Ecto neural progenitor cell (in vitro differentiated cells): ENCODE measurements at places on chromosomes 7 and 10.

DNA sequence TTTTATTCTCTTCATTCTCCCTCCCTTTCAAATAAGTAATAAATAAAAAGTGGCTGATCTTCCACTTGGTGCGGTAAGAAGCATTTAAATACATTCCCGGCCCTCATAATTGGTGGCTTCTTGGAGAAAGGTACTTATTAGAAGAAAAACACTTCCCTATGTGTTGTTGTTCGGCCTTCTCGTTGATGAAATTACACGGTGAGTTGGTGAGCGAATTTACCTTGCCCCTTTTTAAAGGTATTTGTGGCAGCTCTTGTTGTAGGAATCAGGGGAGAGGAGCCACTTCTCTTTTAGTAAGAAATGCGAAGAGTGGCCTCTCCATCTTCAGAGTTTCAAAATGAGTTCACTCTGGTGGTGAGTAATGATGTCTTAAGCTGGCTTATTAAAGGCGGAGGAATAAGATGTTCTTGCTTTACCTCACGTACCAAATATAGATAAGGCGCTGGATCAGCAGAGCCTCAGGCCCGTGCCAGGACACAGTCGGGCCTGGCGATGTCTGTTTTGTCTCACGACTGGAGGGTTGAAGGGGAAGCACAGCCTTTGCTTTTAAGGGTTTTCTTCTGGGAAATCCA, 135.9 kb downstream of the CUX1 start:
- DNase-seq, result no peak

DNA sequence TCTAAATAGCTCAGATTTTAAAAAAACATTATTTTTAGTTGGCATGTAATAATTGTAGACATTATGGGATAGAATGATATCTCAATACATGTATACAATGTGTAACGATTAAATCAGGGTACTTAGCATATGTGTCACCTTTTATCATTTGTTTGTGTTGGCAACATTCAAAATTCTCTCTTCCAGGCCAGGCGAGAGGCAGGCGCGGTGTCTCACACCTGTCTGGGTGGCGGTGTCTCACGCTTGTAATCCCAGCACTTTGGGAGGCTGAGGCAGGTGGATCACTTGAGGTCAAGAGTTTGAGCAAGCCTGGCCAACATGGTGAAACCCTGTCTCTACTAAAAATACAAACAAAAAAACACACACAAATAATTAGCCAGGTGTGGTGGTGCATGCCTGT, 151.7 kb downstream of the RTKN2 start:
- no peak for DNase-seq

GRCh38 chr7:31261341-31261740, 79.2 kb downstream of the NEUROD6 start:
- DNase-seq, result no peak

DNA sequence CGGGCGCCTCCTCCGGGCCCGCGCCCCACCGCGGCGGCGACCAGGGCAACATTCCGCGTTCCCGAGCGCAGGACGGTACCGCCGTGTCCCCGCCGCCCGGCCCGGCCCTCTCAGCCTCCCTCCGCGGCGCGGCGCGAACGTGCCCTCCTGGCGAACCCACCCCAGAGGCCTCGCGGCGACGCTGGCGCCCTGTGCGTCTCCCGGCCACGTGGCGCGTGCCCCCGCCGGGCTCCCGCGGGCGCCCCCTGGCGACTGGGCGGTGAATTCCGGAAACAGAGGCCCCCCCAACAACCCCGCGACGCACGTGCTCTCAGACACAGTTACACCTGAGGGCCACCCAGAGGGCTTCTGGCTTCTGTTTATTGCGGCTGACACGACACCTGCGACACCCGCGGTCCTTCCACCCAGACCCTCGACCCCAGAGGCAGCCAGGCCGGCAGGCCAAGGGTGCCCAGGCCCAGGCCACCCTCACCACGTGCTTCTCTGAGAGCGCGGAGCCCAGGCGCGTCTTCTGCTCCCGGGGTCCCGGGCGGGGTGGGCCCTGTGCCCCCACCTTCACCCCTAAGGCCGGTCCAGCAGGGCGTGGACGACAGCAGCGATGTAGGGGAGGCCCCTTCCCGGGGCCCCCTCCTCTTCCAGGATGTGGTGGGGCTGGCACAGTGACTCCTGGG, at the start of gene SAP25:
Gene SAP25, minus strand, starts transcription at position 210 of the 671 bp plus-strand sequence. Its CDS starts 158 bp downstream, at position 52.
- peak; percentile 47 for DNase-seq

DNA sequence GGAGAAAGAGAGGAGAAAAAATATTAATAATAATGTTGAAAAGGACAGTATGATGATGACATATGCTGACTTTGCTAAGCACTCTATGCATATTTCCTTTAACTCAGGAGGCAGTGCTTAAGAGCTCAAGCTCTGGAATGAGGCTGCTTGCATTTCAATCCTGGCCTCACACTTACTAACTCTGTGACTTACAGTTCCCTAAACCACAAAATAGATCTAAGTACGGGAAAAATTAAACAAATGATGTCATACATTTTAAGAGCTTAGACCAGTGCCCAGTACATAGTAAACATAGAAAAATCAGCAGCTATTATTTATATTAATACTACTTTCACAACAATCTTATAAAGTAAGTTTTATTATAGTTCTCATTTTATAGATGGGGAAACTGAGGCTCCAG, 61.3 kb downstream of the GFRA1 start:
- no peak for DNase-seq

GRCh38 chr7:27606270-27607209, 56.1 kb downstream of the HIBADH start:
- DNase-seq, result no peak

- no peak for DNase-seq
Observed at GRCh38 chr10:14478201-14478600, 147.5 kb upstream of the FRMD4A start.

DNA sequence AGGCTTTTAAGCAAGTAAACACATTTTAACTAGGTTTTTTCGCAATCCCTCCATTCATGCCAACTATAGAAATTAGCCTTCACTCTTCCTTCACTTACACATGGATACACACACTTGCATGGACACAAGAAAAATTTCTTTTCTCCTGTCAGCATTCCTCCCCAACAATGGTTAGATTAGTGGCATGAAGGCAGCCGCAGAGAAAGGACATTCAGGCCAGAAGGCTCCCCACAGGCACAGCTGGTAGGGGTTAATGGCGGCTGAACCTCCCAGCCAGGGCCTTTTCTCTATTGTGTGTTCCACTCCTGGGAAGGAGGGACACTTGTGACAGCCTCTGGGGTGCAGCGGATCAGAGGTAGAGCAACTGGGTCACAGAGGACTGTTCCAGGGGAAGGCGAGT, 255.0 kb upstream of the SP8 start:
- peak; percentile 91 for DNase-seq

DNA sequence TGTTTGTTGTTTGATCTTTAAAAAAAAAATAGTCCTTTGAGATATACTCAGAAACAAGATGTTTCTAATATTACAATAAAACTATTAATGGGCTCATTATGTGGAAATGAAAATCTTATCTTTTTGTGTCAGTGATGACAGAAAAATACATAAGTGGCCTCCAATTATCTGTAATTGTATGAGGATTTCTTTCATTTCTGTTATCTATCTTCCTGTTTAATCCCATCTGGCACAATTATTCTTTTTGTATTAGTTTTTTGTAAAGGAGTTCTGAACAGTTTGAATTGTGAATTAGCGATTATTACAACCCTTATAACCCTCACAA, 270.8 kb downstream of the BBS9 start:
- no peak for DNase-seq

GRCh38 chr7:157080111-157080730, 58.5 kb upstream of the UBE3C start:
- no peak for DNase-seq

DNA sequence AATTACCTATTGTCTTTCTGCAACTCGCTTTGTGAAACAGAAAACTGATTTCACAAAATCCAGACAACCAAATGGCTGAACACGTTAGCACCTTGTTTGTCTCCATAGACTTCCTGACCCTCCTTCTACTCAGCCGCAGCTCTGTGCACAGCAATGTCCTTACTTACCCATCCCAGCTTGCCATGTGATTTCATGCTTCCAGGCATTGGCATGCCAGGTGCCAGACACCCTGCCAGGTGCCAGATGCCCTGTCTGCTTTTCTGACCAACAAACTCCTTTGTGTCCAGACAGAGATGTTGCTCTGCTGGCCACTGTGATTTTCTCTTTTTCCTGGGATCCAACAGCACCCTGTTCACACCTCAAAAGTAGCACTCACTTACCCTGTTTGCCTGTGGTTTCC, 16.1 kb upstream of the FAM170B start:
- DNase-seq, result no peak

- no peak for DNase-seq
Observed at GRCh38 chr10:90179696-90180407, 478.5 kb downstream of the KIF20B start.

DNA sequence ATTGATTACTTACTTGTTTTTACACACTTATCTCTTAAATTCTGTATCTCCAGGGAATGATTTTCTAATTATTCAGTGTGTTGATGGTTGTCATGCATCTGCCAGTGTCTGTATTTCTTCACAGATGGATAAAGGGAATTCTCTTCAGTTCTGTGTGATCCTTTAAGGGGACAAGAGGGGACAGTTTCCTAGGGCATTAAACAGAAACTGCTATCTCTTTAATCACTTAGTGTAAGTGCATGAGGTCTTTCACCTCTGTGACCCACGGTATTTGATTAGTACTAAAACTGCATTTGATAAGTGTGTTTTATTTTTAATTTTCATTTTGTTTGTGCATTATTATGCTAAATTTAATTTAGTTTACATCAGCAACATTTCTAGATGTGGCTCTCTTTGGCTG, 26.6 kb upstream of the SEMA3D start:
- DNase-seq, result no peak

DNA sequence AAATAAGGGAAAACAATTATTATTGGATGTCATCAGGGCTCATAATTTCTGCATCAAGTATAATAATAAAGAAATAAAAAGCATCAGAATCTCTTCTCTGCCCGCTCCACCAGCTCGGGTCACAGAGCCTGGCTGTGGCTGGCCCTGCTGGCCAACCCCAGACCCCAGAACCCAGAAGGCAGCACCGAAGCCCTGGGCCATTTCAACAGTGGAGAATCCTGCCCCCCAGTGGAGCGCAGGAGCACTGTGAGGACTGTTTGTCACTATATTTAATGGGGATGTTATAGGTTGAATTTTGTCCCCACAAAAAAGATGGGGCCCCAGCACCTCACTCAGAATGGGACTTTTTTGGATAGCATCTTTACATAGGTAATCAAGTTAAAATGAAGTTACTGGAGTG, 27.3 kb downstream of the DENND11 start:
- peak; percentile 77 for DNase-seq

DNA sequence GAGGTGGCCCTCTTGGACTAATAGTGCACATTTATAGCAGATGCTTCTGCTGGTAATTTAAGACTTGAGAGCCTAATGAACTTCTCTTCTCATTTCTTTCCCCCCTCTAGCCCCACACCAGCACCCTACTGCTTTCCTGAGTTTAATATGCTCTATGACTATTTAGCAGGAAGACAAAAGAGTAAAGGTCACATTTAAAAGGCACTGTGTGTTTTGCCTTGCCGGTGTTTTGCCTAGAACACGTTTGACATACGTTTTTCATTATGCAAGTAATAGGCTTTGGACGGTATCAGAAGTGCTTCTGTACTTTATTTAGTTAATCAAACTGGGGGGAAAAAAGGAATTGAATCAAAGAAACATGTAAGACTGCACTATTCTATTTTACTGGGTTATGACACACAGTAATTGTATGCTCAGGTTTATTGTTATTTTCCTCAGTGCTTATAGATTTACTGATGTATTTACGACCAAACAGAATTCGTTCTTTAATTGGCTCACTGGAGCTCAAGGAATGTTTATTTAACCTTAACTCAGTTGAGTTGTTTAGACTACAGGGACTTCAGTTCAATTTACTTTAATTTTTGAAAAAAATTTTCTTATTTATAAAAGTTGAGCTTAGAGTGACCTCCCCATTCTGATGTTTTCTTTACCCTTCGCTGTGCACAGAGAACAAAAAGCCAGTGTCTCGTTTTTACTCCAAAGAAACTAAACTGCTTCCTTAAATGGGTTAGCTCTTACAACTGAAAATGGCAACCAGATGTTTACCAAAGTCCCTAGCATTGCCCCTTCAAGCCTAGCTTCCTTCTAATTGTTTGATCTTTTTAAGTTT, 35.4 kb downstream of the CPED1 start:
- DNase-seq, result no peak
